ENCODE measurements at places on chromosomes 1 and 21.

DNA sequence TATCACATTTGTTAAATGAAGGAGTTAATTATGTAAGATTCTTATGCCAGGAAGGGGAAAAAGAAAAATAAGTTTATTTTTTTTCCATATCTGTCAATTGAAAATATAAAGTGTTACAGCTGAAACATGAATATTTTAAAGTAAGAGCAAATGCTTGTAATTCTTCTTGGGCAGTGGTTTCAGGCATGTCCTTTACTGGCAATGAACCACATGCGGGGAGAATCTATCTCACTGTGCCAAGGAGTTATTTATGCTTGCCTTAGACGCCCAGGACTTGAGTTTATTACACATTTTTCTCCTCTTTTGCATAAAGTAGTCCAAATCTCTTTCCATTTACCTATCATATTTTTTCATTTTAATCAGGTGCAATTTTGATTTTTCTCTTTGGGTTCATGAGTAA lies 207.8 kb upstream of the NRIP1 start:
- no peak for DNase-seq

DNA sequence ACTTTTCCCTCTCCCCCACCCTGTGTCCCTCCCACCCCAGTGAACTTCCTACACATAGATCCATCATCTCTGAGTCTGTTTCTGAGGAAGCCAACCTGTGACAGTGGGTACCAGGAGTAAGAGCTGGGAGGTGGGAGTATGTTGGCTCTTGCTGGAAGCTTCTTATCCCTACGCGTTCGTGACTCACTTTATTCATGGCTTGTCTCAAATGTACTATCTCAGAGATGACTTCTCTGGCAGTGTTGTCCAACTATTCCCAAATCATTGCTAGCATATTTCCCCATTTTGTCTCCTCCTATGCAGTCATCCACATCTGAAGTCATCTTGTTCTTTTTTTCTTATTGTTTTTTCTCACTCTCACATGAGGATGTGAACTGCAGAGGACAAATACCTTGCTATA lies 88.0 kb downstream of the HIVEP3 start:
- DNase-seq = no peak

DNA sequence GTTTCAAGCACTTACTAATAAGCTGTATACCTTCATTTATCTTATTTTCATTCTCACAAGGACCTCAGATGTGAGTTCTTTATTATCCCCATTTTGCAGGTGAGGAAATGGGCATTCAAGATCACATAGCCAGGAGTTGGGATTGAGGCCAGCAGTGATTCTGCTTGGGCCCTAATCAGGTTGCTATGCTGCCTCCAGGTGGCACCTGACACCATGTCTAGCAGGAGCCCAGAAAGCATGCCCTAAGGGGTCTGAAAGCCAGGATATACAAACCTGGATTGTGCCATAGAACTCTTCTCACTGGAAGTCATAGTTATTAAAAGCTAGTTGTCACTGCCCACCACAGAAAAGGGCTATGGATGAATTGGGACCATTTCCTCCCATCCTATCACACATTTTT lies 61.1 kb downstream of the FYB2 start:
- no peak for DNase-seq

GRCh38 chr21:17708522-17709265 lies 96.0 kb upstream of the BTG3 start:
- DNase-seq = no peak

DNA sequence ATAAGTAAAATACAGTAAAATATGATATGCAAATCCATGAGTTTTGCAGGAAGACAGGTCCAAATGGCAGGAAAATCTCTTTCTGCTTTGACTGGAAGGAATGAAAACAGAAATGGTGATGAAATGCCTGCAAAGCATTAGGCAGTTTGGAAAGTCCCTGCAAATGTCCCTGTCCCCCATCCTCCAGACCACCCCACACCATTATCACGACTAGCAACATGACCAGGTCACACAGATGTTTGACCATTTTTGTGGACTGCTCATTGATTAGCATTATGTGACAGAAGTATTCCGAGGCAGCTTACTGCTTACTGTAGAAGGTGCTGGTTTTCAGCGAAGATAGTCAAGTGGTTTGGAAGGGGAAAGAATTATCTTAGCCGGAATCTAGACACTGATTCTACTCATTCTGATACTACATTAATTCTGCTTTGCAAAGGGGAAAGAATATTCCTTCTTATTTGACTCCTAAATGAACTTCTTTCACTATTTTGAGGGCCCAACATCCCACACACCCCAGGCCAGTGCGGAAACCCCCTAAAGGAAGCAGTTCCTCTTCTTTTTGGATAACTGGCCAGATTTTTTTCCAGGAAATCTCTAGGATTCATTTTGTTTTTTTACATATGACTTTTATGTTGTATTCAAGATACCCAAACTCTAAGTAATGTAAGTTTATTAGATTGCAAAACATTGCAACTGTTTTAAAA lies 9.5 kb upstream of the CR2 start:
- no peak for DNase-seq

DNA sequence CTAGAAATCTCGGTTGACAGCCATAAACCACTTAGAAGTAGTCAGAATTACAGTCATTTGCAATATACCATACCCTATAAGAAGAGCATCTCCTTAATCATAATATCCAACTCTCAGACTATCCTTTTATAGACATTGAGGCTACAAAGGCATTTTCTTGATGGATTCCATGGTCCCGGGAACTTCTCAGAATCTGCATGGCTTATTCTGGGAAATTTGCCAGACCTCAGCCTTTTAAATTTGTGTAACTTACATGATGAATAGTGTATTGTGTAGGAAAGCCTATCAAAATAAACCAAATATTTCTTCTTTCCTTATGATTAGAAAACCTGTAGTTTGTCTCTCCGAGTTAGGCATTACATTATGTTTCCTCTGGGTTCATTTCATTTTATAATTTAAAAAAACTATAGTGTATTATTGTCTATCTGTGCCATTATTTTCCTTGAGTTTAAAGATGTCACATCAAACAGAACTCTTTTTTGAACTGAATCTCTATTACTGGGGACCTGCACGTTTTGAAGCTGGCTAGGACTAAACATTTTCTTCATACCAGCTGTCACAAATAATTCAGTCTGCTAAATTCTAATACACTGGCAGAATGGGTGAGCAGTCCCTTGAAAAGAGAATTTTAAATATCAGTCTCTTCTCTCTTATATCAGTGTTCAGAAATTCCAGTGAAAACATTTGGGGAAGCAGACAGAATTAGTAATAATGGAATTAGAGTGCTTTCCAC lies 102.9 kb downstream of the GABPA start:
- DNase-seq = no peak

DNA sequence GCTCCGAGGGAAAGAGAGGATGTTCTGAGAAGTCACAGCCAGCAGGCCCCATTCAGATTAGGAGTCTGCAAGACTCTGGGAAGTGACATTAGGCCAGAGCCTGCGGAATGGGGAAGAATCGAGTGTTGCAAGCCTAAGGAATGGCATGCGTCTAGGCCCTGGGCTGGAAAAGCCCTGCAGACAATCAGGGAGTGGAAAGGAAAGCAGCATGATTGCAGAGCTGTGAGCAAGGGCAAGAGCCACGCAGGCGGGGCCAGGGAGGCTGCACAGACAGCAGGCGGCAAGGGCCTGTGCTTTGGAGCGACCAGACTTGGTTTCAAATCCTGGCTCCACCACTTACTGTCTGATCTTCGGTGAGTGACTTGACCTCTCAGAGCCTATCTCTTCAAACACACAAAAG lies 118.2 kb downstream of the RRAGC start:
- DNase-seq = no peak

- DNase-seq = no peak
Measured at GRCh38 chr1:172549621-172550280, 16.8 kb downstream of the SUCO start.

GRCh38 chr1:89519779-89520358 lies 4.8 kb upstream of the LRRC8B start:
- DNase-seq = peak; percentile 26

DNA sequence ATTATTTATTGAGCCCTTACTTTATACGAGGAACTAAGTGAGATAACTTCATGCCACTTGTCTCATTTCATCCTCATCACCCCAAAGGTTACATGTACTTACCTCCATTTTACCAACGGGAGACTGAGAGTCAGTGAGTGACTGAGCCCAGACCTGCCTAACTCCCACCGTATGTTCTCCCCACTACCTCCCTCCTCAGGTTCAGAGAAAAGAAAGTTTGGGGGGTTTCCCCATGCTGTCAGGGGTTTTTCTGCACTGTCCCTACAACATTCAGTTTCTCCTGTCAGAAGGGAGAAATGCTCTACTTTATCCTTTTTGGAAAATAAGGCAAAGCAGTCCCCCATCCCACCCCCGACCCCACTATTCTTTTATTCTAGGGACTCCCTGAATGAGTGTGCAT lies 32.9 kb downstream of the FAM78B start:
- no peak for DNase-seq

DNA sequence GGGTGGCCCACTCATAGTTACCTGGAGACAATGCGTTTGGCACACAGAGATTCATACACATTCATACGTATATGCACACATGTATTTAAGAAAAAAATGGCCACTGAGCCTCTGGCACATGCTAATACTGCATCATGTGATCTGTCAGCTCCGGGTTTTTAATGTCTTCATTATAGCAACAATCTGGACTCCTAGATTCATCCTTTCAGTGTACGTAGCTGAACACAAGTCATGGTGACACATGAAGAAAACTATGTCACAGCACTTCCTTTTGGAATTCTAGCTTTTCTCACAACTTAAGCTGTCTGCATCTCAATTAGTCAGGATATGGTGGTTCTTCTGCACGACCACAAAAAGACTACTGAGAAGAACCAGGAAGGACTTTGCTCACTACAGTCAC lies 24.7 kb downstream of the HSF2BP start:
- DNase-seq = no peak

DNA sequence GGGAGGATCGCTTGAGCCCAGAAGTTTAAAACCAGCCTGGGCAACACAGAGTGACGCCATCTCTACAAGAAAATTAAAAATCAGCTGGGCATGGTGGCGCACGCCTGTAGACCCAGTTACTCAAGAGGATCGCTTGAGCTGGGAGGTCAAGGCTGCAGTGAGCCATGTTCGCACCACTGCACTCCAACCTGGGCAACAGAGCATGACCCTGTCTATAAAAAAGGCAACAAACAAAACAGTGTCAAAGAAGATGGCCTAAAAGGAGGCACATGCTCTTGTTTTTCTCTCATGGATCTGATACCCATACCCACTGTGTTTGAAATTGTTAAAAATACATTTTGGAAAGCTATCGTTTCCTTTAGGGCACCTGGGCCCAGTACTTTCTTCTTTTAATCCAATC lies 191.7 kb downstream of the SLC45A1 start:
- no peak for DNase-seq

- DNase-seq = no peak
Measured at GRCh38 chr1:172638249-172638648, 20.7 kb upstream of the FASLG start.

GRCh38 chr1:183024317-183025009 lies 1.2 kb downstream of the LAMC1 start:
- no peak for DNase-seq

- DNase-seq = peak; percentile 17
Measured at GRCh38 chr1:8629241-8630091, 188.0 kb downstream of the RERE start.

GRCh38 chr1:186618401-186619170 lies 61.6 kb downstream of the PTGS2 start:
- peak; percentile 40 for DNase-seq

DNA sequence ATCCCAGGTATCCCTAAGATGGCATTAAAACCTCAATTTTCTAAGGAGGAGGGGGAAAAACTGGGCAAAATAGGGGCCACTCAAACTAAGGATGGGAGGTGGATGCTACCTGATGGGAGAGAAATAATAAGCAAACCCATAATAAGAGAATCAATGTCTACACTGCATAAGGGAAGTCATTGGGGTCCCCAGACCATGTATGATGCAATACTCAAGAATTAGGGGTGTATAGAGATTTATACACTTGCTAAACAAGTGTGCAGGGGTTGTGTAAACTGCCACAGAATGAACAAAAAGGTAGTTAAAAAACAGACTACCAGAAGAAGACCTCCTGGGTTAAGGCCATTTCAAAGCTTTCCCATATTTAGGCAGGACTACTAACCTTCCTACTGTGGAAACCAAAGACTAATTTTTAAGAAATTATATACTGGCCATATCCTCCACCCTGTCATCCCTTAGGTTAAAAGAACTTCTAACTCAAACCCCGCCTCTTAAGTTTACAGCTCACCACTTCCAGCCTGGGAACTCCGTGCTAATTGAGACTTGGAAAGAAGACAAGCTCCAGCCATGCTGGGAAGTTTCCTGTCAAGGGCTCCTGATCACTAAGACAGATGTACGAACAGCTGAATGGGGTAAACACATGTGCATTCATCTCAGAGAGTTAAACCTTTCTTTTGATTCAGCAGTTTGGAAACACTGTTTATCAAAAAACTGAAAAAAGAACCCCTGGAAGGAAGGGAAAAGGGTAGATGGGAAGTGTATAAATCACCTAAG lies 64.4 kb upstream of the TLR5 start:
- no peak for DNase-seq

GRCh38 chr1:45187725-45188124 lies 18.7 kb downstream of the ZSWIM5 start:
- no peak for DNase-seq

DNA sequence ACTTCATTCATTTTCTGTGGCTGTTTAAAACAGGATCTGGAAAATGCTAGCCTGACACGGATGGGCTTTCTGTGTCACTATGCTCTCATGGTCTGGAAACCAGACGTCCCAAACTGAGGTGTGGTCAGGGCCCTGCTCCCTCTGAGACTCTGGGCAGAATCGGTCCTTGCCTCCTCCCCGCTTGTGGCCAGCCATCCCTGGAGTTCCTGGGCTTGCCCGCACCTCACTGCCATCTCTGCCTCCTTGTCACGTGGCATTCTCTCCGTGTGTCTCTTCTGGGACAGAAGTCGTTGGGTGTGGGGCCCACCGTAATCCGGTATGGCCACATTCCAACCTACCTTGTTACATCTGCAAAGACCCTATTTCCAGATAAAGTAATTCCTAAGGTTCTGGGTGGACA lies 10.1 kb upstream of the ACTRT2 start:
- no peak for DNase-seq

DNA sequence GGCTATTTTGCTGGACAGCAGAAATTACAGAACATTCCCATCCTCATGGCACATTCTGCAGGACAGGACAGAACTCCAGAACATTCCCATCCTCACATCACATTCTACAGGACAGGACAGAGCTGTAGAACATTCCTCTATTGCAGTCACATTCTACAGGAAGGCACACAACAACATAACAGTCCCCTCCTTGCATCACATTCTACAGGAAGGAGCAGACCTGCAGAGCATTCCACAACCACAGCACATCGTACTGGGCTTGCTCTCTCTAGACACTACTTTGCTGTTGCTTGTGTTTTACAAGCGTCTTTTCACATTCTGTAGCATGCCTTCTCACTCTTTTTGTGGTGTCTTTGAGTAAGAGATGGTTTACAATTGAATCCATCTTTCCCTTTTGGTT lies 26.8 kb upstream of the ABCB10 start:
- DNase-seq = no peak

DNA sequence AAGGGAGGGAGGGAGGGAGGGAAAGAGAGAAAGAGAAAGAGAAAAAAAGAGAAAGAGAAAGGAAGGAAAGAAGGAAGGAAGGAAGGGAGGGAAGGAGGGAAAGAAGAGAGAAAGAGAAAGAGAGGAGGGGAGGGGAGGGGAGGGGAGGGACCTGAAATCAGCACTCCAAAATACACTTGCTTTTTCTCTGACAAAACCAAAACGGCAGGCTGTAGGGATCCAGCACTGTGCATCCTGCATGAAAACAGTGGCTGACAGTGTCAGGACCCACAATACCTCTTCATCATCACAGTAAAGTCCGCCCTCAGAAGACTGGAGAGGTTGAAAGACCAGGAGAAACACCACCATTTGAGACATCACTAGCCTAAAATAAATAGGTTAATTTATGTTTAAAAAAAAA lies 156.0 kb upstream of the SOD1 start:
- no peak for DNase-seq

GRCh38 chr21:41232013-41232412 lies 64.1 kb downstream of the BACE2 start:
- DNase-seq = no peak
